ENCODE measurements at places on chromosomes 1 and 21. TPM values are rescaled to one million over a fixed set of nuclear protein-coding genes. Genes with fewer than 3 reads are reported as not detected.

KCNA3 gene
- 8.9 TPM for total RNA-seq

RGS18 gene
- total RNA-seq = 9.1 TPM

CYB5RL gene
- total RNA-seq = 8.8 TPM

HTR1D gene
- 0.93 TPM for total RNA-seq

ARHGEF16 gene
- 12.2 TPM for total RNA-seq

DNA sequence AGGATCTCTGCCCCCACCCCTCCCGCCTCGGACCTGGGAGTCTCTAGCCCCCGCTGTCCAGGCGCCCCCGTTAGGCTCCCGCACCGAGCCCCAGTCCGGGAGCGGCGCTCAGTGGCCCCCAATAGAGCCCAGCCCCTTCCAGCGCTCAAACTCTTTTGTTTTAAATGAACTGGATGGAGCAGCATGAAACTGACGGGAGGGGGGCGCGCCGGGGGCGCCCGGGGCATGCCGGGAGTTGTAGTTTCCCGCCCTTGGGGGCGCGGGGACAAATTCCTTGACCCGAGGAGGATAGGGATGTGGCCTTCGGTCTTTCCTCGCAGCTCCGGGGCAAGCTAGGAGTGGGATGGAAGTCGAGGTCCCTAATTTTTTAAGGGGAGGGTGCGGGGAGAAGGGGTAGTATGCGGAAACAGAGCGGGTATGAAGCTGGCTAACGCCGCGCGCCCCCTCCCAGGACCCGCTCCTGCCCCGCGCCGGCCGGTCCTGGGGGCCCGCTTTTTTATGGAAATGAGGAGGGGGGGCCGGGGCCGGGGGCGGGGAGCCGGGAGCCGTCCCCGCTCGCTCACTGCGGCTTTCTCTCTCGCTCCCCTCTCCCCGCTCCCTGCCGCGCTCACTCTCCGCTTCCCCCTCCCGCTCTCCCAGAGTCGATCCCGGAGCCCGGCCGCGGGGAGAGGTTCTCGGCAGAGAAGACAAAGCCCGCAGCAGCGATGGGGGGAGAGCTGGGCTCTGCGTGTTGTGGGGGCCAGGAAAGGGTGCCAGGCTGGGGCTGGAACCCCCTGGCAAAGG, at the start of gene MEX3A:
Gene MEX3A (minus strand): TSS at position 157 of the 783 bp plus-strand sequence. CDS start 467 bp downstream, outside the sequence.
- DNase-seq = peak; percentile 86

GRCh38 chr21:42361286-42361685, 5.0 kb downstream of the TFF1 start:
- DNase-seq = no peak

- no peak for DNase-seq
Measured at GRCh38 chr1:233393084-233393840, 65.7 kb downstream of the MAP3K21 start.

- DNase-seq = no peak
Measured at GRCh38 chr1:116825720-116826438, 71.6 kb downstream of the CD2 start.

- no peak for DNase-seq
Measured at GRCh38 chr1:67441183-67441582, 11.0 kb upstream of the SERBP1 start.
